ENCODE measurements at places on chromosomes 4 and X. TPM values are rescaled to one million over a fixed set of nuclear protein-coding genes. Genes with fewer than 3 reads are reported as not detected.

DNA sequence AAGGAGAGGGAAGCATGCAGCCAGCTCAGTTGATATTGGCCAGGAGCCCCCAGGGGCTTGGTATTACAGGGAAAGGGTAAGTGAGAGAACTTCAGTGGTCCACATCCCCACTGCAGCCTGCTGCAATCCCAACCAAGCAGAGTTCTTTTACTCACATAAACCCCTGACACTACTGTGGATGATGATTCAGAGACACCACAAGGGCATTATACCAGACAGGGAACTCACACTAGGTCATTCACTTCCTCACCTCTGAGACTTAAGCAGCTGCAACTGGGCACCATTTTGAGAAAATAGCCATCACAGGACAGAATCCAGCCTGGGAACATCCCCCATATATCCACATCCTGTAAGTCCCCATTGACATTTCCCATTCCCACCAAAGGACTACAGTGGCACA lies 248.0 kb downstream of the INPP4B start:
- no peak for DNase-seq

DNA sequence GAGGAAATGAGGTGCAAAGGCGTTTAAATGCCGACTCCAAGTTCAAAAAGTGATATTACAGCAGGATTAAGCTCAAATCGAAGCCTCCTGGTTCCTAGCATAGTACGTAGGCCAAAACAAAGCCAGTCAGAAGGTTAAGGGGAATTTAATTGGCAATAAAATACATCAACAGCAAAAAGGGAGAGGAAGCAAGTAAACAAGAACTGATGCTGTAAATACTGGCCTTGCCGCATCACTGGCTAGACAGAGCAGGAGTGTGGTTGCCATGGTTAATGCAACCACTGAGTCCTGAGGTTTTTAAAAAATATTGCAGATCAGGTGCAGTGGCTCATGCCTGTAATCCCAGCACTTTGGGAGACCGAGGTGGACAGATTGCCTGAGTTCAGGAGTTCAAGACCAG lies 63.2 kb upstream of the FBXW7 start:
- DNase-seq, result no peak

DNA sequence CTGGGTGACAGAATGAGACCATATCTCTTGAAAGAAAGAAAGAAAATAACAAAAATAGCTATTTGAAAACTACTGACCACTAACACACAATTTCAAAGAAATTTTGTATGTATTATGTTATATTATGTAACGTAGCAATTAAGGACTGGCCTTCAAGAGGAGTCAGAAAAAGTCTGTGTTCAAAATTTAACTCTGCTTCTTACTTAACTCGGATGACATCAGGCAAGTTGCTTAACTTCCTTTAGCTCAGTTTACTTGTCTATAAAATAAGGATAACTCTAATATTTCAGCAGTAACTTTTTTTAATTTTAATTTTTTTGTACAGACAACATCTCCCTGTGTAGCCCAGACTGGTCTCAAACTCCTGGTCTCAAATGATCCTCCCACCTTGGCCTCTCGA lies 14.6 kb upstream of the PRSS12 start:
- DNase-seq, result no peak

- DNase-seq, result no peak
Measured at GRCh38 chr4:108391701-108392455, 223.1 kb upstream of the LEF1 start.

GRCh38 chrX:54978448-54978847 lies 15.5 kb downstream of the PFKFB1 start:
- DNase-seq, result no peak

Gene RFC1
- 77.8 TPM for polyA plus RNA-seq

Data from renal cortex interstitium (tissue), 15 donors.